Activated T-helper 1 cell treated with anti-CD3 and anti-CD28 coated beads, Interleukin-12 subunit alpha, Interleukin-12 subunit beta, Interleukin-2, Interleukin-4 antibody, amounts not matched to agents 30 ng/mL and 10 ng/mL and 1 ng/mL, durations not matched to agents 14 hours and 24 hours and 36 hours (primary cell): ENCODE measurements at places on chromosomes 4 and X. TPM values are rescaled to one million over a fixed set of nuclear protein-coding genes. Genes with fewer than 3 reads are reported as not detected.

- DNase-seq = no peak
- no peaks in the 10 kb centered on the region for H3K4me1 ChIP-seq
- no peak overlapping the region for H3K27ac ChIP-seq
- H3K36me3 ChIP-seq = no peaks in the 10 kb centered on the region
Measured at GRCh38 chr4:128322986-128323385, 35.4 kb upstream of the PGRMC2 start.

OCIAD1 gene
- 120 and 122 TPM in 2 replicates for total RNA-seq

GRCh38 chr4:5463361-5463760 lies 245.0 kb downstream of the EVC2 start:
- no peaks in the 10 kb centered on the region for H3K4me1 ChIP-seq
- H3K4me3 ChIP-seq = no peak overlapping the region
- no peaks in the 10 kb centered on the region for H3K36me3 ChIP-seq
- H3K27me3 ChIP-seq = no peaks in the 10 kb centered on the region

GLOD5 gene
- total RNA-seq = not detected in 2 replicates

- peaks cover 82% of the 10 kb centered on the region for H3K4me1 ChIP-seq
- peak overlapping the region; percentile 97 for H3K4me3 ChIP-seq
- H3K27me3 ChIP-seq = no peaks in the 10 kb centered on the region
- peaks cover 3% of the 10 kb centered on the region for H3K36me3 ChIP-seq
Measured at GRCh38 chr4:142404191-142404611, 441.9 kb downstream of the INPP4B start.

DNA sequence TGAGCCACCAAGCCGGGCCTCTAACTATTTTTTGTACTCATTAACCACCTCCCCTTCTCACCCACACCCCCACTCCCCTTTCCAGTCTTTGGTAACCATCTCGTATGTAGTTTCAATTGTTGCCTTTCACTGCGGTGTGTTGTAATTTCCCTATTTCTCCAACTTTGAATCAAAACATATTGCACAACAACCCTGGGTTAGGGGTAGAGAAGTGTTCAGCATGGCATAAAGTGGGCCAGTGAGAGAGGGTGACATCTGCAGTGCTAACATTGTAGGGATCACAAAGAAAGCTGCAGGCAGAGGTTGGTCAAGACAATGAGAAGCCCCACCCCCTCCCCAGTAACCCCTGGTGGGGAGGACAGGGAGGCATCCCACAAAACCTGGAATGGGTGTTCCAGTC lies 92.7 kb downstream of the SPATA18 start:
- DNase-seq = no peak
- H3K4me1 ChIP-seq = no peaks in the 10 kb centered on the region
- H3K4me3 ChIP-seq = no peak overlapping the region
- no peak overlapping the region for H3K27ac ChIP-seq
- H3K36me3 ChIP-seq = no peaks in the 10 kb centered on the region

DNA sequence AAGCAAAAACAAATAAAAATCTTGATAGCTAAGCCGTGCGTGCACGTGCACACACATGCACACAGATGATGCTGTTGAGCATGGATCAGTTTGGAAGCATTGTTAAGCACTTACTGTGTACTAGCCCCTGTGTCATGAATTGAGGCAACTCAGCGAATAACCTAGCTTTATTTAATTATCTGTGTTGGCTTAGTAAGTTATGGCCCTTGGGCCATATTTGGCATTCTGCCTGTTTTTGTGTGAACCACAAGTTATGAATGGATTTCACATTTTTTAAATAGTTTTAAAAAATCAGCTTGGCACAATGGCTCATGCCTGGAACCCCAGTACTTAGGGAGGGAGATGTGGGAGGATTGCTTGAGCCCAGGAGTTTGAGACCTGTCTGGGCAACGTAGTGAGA lies 113.6 kb upstream of the CBLL2 start:
- H3K27ac ChIP-seq = no peak overlapping the region
- no peak for DNase-seq
- no peaks in the 10 kb centered on the region for H3K27me3 ChIP-seq
- no peaks in the 10 kb centered on the region for H3K36me3 ChIP-seq
- no peaks in the 10 kb centered on the region for H3K4me1 ChIP-seq

SORBS2 gene
- not detected in 2 replicates for total RNA-seq

DNA sequence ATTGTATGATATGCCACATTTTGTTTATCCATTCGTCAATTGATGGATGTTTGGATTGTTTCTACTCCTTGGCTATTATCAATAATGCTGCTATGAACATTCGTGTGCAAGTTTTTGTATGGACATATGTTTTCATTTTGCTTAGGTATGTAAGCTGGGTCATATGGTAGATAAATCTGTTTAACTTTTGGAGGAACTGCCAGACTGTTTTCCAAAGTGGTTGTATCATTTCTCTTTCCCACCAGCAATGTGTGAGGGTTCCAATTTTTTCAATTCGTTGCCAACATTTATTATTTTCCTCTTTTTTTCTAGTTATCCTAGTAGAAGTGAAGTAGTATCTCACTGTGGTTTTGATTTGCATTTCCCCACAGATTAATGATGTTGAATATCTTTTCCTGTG lies 71.8 kb downstream of the DIAPH2 start:
- H3K4me3 ChIP-seq = no peak overlapping the region
- H3K27me3 ChIP-seq = no peaks in the 10 kb centered on the region
- H3K36me3 ChIP-seq = no peaks in the 10 kb centered on the region
- DNase-seq = no peak
- H3K4me1 ChIP-seq = no peaks in the 10 kb centered on the region

GRCh38 chr4:184283659-184284335 lies 66.1 kb upstream of the ENPP6 start:
- H3K4me3 ChIP-seq = no peak overlapping the region
- H3K27ac ChIP-seq = peak overlapping the region; percentile 87
- no peak for DNase-seq
- H3K27me3 ChIP-seq = no peaks in the 10 kb centered on the region
- peaks cover 3% of the 10 kb centered on the region for H3K36me3 ChIP-seq
- H3K4me1 ChIP-seq = peaks cover 77% of the 10 kb centered on the region

DNA sequence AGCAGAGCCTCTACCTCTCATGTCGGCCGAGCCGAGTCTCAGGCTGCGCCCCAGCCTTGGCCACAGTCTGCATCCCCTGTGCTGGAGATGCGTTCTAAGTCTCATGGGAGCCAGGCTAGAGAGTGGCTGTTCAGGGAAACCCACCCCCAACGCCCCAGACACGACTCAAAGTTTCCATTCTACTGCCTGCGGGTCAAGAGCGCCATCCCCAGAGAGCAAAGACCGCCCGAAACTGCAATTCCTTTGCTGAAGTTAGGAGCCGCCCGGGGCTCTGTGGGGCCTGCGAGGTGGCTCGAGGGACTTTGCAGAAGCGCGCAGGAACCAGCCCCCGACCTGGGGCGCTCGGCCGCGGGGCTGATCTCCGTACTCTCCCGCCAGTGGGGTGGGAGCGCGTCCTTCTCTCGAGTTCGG lies 10.0 kb upstream of the ELF4 start:
- peaks cover 8% of the 10 kb centered on the region for H3K36me3 ChIP-seq
- DNase-seq = no peak
- H3K4me3 ChIP-seq = peak overlapping the region; percentile 61
- H3K4me1 ChIP-seq = peaks cover 21% of the 10 kb centered on the region

ARMCX4 gene
- 3.3 and 4.8 TPM in 2 replicates for total RNA-seq

DNA sequence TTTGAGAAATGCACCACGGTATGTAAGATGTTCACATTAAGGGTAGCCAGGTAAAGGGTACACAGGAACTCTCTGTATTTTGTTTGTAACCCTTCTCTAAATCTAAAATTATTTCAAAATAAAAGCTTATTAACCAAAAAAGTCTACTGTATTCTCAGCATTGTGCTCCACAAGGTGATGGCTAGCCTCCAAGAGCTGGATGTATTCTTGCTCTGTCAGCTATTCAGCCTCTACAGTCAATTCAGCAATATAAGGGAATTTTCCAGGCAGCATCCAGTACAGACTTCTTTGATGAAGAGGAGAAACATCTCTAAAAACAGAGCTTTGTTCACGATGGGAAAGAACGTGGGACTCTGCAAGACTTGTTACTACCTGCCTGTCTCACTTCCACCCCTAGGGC lies 63.5 kb upstream of the MAOA start:
- no peaks in the 10 kb centered on the region for H3K36me3 ChIP-seq
- no peaks in the 10 kb centered on the region for H3K4me1 ChIP-seq
- H3K27me3 ChIP-seq = no peaks in the 10 kb centered on the region

- no peaks in the 10 kb centered on the region for H3K27me3 ChIP-seq
- DNase-seq = no peak
- H3K36me3 ChIP-seq = no peaks in the 10 kb centered on the region
- no peaks in the 10 kb centered on the region for H3K4me1 ChIP-seq
- no peak overlapping the region for H3K27ac ChIP-seq
- H3K4me3 ChIP-seq = no peak overlapping the region
Measured at GRCh38 chrX:118216509-118216908, 99.9 kb upstream of the KLHL13 start.

DNA sequence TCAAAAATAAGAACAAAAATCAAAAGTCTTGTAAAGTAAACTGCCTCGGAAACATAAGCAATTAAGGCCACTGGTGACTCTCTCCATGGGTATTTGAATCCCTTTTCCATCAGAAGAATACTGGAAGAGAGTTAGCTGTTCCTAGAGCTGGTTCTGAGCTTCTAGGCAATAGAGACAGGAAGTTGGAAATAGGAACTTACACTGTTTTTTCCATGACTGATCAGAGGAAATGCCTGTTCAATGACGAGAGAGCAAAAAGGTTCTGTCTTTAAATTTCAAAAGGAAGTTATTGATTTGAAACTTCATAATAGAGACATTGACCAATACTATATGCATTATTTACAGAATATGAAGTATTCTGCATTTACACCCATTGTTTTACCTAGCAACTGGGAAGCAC lies 503.5 kb upstream of the ARX start:
- no peak for DNase-seq
- no peaks in the 10 kb centered on the region for H3K4me1 ChIP-seq
- H3K27me3 ChIP-seq = no peaks in the 10 kb centered on the region
- no peak overlapping the region for H3K27ac ChIP-seq
- no peaks in the 10 kb centered on the region for H3K36me3 ChIP-seq
